ENCODE measurements at places on chromosomes 16 and 17.

DNA sequence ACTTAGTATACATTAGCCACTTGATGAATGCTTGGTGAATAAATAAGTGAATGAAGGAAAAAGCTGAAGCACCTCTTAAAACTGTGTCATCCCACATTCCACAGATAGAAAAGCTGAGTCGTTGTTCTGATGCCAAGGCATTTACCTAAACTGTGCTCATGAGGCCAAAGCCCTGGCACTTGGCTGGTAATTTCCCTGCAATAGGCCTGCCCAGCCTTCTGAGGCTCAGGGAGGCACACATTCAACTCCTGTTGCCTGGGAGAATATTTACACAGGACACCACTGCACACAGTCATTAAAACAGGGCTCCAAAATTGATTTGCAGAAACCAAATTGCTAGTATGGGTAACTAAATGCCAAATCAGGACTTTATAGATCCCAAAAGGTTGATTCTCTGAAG is 333.0 kb upstream of the C16orf82 start:
- DNase-seq = no peak

DNA sequence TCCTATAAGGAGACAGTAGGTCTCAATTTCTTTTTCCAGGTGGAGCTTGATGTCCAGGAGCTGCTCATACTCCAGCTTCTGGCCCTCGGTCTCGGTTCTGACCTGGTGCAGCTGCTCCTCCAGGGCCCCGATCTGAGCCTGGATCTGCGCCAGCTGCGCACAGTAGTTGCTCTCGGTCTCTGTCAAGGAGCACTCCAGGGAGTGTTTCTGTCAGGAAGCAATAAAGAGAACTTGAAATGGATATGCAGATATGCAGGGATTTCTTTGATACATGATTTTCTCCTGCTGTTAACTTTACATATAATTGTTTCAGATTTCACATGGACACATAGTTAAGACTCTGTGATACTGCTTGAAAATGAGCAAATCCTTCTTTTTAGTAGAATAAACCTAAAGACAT is 4.7 kb downstream of the KRT25 start:
- DNase-seq = no peak

DNA sequence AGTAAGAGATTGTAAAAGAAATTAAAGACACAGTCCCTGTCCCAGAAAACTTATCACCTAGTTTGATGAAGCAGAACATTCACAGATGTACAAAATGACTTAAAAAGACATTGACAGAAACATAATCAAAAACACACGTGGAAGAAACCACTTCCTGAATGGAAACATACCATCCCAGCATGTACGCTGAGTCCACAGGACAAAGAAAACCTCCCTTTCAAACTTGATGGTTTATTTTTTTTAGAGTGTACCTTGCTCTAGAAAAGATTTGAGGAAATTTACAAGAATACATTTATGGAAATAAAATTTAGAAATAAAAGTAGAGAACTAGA is 140.9 kb downstream of the PMP22 start:
- DNase-seq = no peak

DNA sequence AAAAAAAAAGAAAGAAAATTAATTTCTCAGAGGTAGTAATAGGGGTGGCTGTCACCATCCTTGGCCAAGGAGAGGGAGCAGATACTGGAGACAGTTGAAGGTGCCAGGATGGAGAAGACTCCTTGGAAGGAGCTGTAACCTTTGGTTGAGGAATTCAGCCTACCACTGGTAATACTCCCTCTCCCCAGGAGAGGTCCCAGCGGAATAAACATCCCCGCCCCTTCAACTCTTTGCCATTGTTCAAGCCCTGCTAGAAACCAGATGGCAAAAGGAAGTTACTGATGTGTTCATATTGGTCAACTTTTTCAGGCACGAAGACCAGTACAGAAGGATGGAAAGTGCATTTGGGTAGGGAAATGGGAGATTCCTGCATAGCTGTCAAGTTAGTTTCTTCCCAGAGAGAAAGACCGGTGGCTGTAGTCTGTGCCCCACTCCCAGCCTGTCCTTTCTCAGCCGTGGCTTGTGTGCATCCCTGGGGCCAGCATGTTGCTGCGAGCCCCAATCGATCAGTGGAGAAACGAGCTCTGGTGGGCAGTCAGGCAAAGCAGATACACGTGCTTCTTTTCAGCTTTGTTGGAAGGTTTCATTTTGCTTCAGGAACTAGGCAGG is 612.1 kb downstream of the MAF start:
- no peak for DNase-seq

DNA sequence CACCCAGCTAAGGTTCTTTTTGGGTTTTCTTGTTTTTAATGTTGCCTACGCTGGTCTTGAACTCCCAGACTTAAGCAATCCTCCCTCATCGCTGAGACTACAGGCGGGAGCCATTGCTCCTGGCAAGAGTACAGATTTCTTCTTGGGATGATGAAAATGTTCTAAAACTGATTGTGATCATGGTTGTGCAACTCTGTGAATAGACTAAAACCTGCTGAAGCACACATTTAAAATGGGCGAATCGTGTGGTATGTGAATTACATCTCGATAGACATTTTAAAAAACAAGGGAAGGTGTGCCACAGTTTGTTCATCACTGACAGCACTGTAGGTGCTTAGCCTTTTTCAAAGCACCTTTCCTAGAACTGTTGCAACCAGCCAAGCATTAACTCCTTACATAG is 48.8 kb upstream of the CDH3 start:
- no peak for DNase-seq

- DNase-seq = no peak
Measured at GRCh38 chr16:85286066-85286831, 174.0 kb upstream of the CIBAR2 start.

GRCh38 chr16:50252082-50252611 is 14.2 kb upstream of the ADCY7 start:
- no peak for DNase-seq

DNA sequence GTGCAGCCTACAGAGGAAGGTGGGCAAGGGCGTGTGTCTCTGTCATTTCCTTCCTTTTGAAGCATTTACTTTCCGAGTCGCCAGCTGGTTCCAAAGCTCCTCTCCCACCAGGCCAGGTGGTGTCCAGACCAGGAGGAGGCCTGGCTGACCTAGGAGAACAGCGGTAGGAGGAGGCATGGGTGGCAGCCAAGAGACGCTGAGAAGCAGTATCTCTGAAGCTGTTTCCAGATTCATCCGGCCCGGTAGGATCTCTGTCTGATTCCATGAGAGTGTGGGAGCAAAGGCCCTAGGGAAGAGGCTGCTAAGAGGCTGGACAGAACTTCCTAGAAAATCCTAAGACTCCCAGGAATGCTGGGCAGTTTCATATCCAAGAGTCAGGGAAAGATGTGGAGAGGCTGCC is 20.3 kb downstream of the MEOX1 start:
- no peak for DNase-seq

GRCh38 chr17:10745231-10745630 is 15.4 kb upstream of the TMEM220 start:
- DNase-seq = no peak

- no peak for DNase-seq
Measured at GRCh38 chr16:88045820-88046303, 94.6 kb downstream of the BANP start.

- no peak for DNase-seq
Measured at GRCh38 chr17:71516149-71516548, 604.7 kb upstream of the SOX9 start.

DNA sequence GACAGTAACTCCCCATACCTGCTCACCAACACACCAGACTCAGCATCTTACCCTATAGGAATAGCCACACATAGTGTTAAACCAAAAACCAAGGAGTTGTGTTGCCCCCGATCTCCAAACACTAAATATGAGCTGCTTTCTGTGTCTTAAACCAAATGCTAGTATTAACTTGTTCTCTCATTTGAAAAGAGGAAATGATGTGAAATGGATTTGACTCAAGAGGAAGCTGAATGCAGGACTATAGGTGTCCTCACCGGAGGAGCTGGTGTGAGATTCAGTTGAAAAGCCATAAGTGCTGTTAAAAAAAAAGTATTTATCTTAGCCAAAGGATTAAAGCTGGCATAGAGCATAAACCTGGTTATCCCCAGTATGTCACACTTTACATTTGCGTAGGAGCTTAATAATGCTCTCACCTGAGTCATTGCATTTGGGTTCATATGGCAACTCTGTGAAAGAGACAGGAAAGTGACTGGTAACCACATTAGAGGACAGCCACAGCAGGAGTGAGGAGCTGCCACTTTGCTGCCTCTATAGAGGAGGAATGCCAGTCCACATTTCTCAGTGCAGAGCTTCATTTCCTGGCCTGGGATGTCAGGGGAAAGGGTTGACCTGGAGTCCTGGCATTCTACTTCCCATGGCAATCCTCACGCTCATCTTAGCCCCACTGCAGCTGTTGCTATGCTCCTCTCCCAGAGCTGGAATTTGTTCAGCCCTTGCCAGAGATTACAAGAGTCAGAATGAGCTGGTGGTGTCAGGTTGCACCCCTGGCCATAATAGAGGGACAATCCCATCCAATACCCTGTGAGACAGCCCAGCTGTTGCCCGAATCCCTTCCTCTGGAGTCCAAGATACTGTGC is 143.3 kb upstream of the ANKFN1 start:
- DNase-seq = no peak

DNA sequence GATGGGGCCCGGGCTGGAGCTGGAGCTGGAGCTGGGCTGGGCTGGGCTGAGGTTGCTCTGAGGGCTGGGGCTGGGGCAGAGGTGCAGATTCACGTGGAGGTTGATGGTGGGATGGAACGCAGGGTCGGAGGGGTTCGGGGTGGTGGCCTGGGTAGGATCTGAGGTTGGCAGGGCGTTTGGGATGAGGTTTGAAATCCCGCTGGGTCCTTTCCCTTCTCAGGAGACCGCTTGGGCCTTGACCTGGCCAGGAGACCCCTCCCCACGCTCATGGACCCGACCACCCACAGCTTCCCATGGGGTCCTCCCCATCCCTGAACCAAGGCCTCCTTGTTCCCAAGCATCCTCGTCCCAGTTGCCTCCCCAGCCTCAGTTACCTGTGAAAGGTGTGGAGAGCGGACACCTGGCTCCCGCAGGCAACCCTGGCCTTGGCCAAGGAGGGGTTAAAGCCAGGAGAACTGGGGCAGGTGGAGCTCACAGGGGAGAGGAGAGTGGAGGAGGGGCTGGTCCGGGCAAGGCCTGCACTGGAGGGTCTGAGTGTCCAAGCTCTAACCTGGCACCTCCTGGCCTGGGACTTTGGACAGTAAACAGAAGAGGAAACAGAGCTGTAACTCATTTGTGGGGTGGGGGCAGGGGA is at the start of gene ASGR2:
Gene ASGR2, minus strand, starts transcription at position 582 of the 634 bp plus-strand sequence. CDS start 582 bp downstream, outside the sequence.
- DNase-seq = no peak

DNA sequence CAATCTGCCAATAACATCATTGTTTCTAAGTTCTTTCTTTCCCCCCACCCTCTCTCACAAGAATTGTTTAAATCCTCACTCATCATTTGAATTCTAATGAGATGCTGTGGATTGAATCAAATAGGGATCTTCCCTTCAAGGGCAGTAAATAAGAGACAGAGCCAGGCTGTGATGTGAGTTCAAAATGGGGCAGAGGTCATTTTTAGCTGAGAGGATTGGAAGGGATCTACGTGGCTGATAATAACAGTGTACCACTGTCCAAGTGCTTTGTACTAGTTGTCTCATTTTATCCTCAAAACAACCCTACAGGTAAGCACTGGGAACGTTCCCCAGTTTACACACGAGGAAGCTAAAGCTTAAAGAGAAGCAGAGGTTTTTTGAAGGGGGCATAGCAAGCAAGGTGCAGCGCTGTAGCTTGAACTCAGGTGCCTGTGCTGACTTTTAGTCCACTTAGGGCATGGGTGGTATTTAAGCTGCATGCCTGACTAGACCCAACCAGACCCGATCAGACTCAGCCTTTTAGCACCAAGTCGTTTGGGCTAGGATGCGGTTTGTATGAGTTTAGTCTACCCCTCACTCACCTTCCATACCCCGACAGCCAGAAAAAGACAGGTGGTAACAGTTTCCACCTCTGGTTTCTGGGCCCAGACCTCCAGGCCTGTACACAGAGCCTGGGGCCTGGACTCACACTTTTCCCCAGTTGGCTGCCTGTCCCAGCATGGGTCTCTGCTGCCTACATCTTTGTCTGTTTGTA is 39.2 kb upstream of the CCR7 start:
- no peak for DNase-seq

DNA sequence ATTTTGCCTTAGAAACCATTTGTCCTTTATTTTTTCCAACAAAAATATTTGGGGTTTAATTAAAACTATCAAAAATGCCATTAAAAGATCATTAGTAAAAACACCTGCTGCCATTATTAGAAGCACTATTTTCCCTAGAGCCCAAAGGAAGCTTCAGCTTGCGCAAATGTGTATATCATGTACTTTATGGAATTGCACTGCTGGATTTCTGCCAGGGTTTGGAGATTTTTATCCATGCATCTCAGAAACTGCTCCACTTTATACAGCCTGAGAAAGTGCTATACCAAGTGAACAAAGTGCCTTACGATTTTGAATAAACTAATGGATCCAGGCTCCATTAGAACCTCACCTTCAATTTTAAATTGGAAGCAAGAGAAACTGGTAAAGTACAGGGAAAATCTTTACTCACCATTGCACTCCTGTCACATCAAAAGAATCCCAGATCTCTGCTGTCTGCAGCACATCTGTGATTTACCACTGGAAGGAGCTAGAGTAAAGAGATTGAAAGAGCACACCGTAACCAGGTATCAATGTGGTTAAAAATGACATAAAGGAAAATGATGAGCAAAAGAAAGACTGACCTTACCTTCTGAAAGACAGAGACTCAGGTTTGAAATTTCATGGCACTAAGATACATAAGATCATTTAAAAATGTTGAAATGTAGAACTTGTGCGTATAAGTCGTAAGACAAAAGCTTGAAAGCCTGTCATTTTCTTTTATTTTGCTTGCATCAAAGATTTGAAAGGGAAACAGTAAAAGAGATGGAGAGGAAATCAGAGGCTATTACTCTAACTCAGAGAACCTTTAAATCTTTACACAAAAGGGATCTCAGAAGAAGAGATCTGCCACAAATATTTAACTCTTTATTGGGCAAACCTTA is 678.1 kb upstream of the GOT2 start:
- DNase-seq = no peak

- no peak for DNase-seq
Measured at GRCh38 chr16:77833921-77834634, 45.7 kb downstream of the VAT1L start.

Data from stimulated activated CD8-positive, alpha-beta memory T cell treated with anti-CD3 and anti-CD28 coated beads, Interleukin-15, amount 100 ng/mL, for 1 hour (primary cell).